Myometrial cell (primary cell): ENCODE measurements at places on chromosomes 16 and 17. TPM values are rescaled to one million over a fixed set of nuclear protein-coding genes. Genes with fewer than 3 reads are reported as not detected.

CD300A gene
- not detected in 2 replicates for total RNA-seq

THUMPD1 gene
- total RNA-seq = 26.8 and 47.9 TPM in 2 replicates

PPY gene
- total RNA-seq = not detected in 2 replicates

SLC6A2 gene
- total RNA-seq = not detected in 2 replicates

CES5A gene
- not detected in 2 replicates for total RNA-seq

CCL22 gene
- total RNA-seq = not detected in 2 replicates

ETV4 gene
- 14.4 and 16.8 TPM in 2 replicates for total RNA-seq

CHD9 gene
- total RNA-seq = 28.0 and 35.3 TPM in 2 replicates

EPX gene
- not detected in 2 replicates for total RNA-seq

DOC2B gene
- total RNA-seq = not detected in 2 replicates

TBC1D3L gene
- total RNA-seq = 1.9 and 4.0 TPM in 2 replicates

HID1 gene
- total RNA-seq = under 0.01 and 0.53 TPM in 2 replicates

TNRC6C gene
- total RNA-seq = 1.7 and 3.9 TPM in 2 replicates

SPATA32 gene
- total RNA-seq = not detected in 2 replicates

PPP1R27 gene
- total RNA-seq = not detected in 2 replicates

B4GALNT2 gene
- not detected in 2 replicates for total RNA-seq

GNPTG gene
- 34.7 and 62.6 TPM in 2 replicates for total RNA-seq

TP53TG3B gene
- total RNA-seq = not detected in 2 replicates

CRISPLD2 gene
- 65.7 and 68.6 TPM in 2 replicates for total RNA-seq

ZNF319 gene
- 3.0 and 4.9 TPM in 2 replicates for total RNA-seq

CACNG5 gene
- total RNA-seq = not detected in 2 replicates

EFNB3 gene
- total RNA-seq = 0.18 TPM in 1 of 2 replicates, not detected in the other

NOG gene
- 0.18 TPM in 1 of 2 replicates, not detected in the other for total RNA-seq

LAT gene
- total RNA-seq = 0.58 TPM in 1 of 2 replicates, not detected in the other

KRTAP4-9 gene
- total RNA-seq = not detected in 2 replicates

C16orf96 gene
- not detected in 2 replicates for total RNA-seq

NEUROD2 gene
- total RNA-seq = not detected in 2 replicates

SECTM1 gene
- total RNA-seq = 6.3 and 12.2 TPM in 2 replicates

CDRT4 gene
- 0.35 and 10.4 TPM in 2 replicates for total RNA-seq

OSBPL7 gene
- 5.8 and 9.7 TPM in 2 replicates for total RNA-seq

MIEN1 gene
- total RNA-seq = 81.0 and 83.1 TPM in 2 replicates

TAC4 gene
- total RNA-seq = not detected in 2 replicates

PNPO gene
- 28.5 and 73.5 TPM in 2 replicates for total RNA-seq

SSTR5 gene
- total RNA-seq = not detected in 2 replicates

ACSM2A gene
- not detected in 2 replicates for total RNA-seq
